Esophagus squamous epithelium (tissue), 5 donors: ENCODE measurements at places on chromosomes 16 and 17.

DNA sequence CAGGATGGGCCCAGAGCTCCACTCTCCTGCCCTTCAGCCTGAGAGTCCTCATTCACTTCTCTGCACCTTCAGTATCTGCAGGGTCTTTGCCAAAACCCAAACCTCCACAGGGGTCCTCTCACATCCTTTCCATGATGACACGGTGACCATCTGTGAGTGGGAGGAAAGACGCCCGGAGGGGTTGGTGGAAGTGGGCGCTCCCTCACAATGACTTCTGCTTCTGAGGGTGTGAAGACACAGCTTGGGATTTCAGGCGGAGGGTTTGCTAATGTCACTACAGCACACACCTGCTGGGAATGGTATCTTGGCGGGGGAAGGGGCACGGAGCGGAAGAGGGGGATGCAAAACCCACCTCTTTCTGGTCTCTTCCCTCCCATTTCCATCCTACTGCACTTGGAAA is 115.1 kb upstream of the SDK2 start:
- no peak for DNase-seq

- no peak for DNase-seq
These were observed 60.6 kb downstream of the BEAN1 start for GRCh38 chr16:66487580-66488275.

DNA sequence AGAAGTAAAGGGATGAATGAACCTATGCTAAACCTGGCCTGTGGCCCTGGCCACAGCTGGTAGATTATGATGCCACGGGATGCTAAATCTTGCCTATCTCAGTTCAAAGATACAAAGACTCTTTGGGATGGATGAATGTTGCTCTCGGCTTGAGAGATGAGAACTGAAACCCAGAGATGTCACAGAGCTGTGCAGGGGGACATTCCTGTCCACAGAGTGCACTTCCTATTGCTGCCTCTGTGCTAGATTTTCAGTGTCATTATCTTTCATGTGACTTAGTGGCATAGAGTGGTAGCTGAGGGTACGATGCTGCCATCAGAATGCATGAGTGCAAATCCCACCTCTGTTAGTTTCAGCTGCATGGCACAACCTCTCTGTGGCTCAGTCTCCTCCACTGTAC is 2.3 kb upstream of the MT1M start:
- no peak for DNase-seq

DNA sequence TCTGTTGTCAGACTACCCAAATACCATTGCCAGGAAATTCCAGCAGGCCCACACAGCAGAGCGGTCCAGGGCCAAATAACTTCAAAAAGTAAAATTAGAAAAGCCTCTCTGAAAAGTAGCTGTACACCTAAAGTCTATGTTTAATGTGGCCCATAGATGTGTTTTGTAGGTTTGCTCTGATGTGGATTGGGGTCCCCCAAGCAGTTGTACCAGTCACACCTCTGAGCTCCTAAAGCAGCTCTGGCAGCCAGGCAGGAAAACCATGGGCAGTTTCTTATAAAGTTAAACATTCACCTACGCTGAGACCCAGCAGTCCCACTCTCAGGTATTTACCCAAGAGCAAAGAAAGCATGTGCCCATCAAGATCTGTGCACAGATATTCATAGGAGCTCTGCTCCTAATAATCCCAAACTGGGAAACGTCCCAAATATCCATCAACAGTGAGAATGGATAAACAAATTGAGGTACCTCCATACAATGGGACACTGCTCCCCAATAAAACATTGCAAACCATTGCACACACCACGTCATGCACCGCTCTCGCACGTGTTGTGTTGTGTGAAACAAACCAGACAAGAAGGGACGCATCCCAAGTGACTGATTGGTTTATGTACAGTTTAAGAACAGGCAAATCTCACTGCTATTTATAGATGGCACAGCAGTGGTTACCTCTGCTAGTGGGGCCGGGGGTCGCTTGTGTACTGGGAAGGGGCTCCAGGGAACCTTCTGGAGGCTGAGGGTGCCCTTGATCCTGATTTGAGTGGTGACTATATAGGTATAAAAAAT is 15.8 kb upstream of the PRM1 start:
- no peak for DNase-seq

DNA sequence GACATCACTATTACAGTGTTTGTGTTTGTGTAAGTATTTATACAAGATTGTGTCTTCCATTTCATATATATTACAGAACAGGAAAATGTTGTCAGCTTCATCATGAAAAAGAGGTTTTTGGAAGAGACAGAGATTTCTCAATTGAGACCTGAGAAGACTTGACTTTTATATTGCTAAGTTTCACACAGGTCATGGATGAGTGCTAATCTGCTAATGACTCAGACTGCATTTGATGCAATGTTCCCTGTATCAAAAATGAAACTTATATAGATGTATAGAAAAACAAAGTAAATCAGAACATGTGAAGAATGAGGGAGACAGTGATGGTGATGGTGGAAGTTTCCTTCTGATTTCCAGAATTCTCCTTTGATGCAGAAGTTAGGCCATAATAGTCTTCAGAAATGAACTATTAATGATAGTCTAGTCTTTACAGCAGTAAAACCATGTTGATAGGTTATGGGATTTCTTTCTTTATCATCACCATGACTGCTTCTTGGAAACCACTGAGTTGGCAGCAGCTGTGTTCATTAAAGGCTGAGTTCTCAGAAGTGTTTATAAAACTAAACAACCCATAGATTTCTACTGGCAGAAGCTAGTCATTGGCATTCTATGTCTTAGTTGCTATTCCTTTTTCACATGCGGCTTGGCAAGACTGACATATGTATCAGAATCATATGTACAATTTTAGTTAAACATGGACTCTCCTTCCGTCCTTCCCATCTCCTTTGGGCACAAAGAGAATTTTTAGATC is 56.1 kb downstream of the PCTP start:
- DNase-seq = no peak

GRCh38 chr17:57955183-57955931 is at the start of gene CUEDC1:
Gene CUEDC1, minus strand, starts transcription at chr17:57955412. Its CDS starts 69,848 bp downstream, at chr17:57885564.
- DNase-seq = no peak

GRCh38 chr16:82633964-82634600 is 7.3 kb downstream of the CDH13 start:
- DNase-seq = no peak

DNA sequence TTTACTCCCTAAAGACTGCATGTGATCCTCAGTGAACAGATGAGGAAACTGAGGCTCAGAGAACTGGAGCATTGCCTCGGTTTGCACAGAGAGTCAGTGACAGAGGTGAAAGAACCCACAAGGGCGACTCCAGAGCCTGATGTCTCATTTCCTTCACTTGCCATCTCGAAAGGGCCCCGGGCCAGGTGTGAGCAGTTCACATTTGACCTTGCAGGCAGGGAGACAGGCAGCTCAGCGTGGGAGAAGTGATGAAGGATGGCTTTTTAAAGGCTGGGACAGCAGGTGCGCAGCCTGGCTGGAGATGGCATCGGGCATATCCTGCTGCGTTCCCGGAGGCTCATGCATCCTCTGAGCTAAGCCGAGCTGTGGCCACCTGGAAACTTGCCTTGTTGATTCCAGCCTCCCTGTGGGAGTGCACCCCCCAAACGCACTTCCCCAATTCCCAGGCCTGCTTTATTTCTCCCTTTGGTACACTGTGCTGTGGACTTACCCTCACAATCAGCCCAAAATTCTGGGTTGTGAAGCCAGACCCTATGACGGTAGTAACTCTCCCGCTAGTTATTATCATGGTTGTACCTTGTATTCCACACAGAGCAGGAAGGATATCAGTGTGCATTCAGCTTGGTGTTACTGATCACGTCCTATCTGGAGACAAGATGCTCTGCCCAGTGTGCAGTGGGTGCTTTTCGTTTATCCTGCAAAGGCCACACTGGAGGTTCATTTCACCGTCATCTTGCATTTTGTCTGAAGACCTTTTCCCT is 753.2 kb upstream of the EEF2KMT start:
- no peak for DNase-seq

GRCh38 chr17:76539631-76540271 is at the start of gene PRCD:
Gene PRCD, plus strand, starts transcription at chr17:76540044. Its CDS starts 98 bp downstream, at chr17:76540142.
- no peak for DNase-seq

DNA sequence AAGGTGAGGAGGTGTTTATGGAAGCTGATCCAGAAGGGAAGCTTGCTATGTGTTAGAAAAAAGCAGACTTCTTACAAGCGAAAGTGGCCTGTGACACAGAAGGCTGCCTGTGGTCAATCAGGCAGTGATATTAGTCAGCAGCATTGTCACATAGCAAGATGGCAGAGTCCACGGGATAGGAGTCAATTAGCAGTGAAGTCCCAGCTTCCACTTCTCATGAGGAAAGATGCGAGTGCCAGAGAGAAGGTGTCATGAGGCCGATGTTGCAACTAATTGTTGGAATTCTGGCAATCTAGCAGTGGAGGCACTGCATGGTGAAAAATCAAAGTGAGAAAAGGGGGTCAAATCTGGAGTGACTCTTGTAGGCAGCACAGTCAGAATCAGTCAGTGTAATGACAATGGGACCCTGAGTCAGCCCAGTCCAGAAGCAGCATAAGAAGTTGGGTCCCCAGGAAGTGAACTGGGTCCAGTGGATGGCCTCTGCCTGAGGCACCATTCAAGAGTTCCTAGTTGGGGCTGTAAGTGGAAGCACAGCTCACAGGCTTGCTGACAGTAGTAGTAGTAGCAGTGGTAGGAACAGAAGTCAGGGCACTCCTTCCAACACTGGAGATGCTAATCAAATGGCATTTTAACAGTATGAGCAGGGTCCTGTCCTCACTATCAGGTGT is 85.1 kb downstream of the TNFRSF13B start:
- no peak for DNase-seq

- no peak for DNase-seq
These were observed 37.3 kb upstream of the ANKFY1 start for GRCh38 chr17:4301066-4301465.

- DNase-seq = no peak
These were observed 29.8 kb downstream of the SLC47A2 start for GRCh38 chr17:19686400-19687090.

GRCh38 chr17:61783556-61784304 is 79.6 kb downstream of the BRIP1 start:
- no peak for DNase-seq

- no peak for DNase-seq
These were observed 604 bp upstream of the ZC3H18 start for GRCh38 chr16:88569614-88569984.

- DNase-seq = no peak
These were observed 543 bp upstream of the GPS2 start for GRCh38 chr17:7315570-7316235.

DNA sequence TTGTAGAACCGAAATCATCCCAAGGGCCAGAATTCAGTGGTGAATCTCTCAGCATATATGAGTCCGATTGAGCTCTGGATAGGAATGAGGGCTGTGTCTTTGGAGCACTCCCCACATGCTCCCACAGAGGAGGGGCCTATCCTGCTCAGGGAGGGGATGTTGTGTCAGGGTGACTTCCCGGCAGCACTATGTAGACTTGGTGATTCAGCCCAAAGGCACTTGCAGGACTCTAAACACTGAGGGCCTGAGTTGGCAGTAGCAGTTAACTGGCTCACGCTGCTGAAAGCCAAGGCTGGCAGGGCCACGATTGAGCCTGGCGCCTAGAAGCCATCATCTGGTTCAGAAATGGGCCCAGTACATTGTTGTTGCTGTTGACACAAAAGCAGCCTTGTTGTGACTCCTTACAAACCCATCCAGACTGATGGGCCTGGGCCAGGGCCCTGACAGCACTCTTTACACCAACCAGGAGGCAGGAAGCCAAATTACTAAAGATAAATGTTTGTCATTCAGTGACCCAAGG is 31.9 kb downstream of the NMT1 start:
- DNase-seq = no peak

DNA sequence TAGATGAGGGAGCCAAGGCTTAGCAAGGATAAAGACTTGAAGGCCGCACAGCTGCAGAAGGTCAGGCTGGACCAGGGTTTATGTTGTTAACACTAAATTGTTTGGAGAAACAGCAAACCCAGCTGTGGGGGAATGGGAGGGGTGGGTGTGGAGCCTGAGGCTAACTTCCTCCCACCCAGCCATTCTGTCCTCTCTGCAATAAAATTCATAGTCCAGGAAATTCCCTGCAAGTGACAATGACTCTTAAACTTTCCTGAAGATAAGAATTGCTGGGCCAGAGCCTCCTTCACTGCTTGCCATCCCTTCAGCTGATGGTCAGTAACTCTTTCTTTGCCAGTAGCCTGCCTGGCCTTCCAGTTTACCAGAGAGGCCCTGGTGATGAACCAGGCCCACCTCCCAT is 19.4 kb upstream of the ATP5MC1 start:
- no peak for DNase-seq

- DNase-seq = no peak
These were observed 955 bp downstream of the ACLY start for GRCh38 chr17:41917679-41918313.

- DNase-seq = no peak
These were observed 295.3 kb downstream of the SOX9 start for GRCh38 chr17:72416054-72416675.

DNA sequence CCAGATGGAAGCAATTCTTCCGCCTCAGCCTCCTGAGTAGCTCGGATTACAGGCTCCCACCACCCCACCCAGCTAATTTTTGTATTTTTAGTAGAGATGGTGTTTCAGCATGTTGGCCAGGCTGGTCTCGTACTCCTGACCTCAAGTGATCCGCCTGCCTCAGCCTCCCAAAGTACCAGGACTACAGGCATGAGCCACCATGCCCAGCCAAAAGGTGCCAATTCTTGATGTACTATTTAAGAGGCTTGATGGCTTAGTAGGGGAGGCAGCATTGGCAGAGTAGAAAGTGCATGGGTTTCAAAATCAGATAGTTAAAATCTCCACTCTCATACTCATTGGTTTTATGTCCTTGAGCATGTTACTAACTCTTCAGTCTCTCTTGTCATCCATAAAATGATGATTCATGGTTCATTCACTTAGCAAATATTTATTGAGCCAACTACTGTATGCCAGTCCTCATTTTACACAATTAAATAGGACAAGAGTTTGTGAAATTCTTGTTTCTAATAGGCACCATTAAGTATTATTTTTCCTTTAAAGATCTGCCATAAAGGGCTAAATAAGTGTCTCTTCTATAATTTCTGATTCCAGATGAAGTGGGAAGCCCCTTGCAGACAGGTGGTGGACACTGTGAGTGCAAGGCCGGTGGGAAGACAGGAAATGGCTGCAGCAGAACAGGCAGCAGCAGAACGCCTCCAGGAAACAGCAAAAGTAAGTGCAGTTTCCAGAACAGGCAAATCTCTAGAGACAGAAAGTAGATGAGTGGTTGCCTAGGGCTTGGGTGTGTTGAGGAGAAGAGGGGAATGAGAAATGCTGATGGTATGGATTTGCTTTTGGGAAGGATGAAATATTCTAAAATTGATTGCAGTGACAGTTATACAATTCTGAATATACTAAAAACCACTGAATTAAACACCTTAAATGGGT is 8.2 kb upstream of the RPL27 start:
- no peak for DNase-seq

DNA sequence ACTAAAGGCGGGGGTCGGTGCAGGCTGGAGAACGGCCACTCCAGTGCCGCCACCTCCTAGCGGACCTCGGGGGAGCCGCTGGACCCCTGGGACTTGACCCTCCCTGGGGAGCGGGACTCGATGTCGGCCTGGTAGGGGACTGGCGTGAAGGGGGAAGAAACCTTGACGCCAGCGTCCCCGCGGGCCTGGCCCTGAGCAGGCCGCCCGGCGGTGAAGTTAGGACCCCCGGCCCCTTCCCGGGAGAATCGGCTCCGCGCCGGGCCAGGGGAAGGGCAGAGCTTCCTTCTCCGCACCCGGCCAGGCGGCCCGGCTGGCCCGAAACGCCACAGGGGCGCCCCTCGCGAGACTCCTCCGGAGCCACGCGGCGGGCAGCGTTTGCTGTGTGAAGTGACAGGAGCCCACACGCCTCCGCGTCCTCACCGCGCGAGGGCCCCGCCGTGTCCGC is 389 bp downstream of the DUS1L start:
- no peak for DNase-seq
